ENCODE measurements at places on chromosomes 5 and 9.

- DNase-seq: no peak
These were observed 215.6 kb downstream of the SYK start for GRCh38 chr9:91017245-91017644.

DNA sequence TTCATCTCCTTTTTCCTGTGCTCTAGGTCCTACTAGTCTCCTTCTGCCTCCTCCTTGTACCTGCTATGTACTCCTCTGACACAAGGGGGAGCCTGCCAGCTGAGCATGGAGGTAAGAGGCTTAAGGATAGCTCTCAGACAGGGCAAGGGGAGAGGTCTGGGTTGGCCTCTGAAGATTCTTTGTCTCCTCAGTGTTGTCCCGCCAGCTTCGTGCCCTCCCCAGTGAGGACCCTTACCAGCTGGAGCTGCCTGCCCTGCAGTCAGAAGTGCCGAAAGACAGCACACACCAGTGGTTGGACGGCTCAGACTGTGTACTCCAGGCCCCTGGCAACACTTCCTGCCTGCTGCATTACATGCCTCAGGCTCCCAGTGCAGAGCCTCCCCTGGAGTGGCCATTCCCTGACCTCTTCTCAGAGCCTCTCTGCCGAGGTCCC, 3.8 kb downstream of the CREB3 start:
- DNase-seq: peak; percentile 54

GRCh38 chr9:32344551-32345182, 39.8 kb upstream of the ACO1 start:
- DNase-seq: no peak

DNA sequence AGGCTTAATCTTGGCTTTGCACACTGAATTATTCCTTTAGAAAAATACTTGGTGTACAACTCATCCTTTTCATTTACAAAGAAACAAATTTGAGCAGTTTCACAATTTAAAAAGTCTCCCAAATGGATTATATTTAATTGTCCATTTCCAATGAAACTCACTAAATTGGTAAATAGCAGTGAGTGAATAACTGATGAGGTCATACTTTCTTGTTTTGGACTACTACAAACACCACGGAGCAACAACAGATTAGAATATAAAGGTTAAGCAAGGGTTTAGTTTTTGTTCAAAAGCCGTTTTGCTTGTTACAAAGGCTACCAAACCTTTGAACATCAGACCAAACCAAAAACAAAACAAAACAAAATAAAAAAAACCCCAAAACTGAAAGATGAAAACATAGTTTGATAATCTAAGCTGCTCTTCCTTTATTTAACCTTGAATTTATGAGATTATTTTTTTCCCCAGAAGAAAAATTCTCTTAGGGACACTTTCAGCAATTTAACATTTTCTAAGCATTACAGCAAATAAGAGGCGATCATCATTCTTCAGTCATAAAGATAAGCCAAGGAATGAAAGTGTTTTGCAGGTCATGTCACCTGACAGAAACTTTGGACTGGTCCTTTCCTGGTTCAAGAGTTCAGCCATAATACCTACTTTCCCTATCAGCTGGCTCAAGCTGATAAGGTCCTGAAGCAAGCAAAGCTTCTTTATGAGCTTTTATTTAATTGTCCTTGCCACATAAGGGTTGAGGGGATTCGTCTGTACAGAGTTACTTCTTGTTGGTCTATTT, 99.7 kb upstream of the CDKN2B start:
- no peak for DNase-seq

GRCh38 chr9:101073122-101073521, 44.6 kb downstream of the PLPPR1 start:
- no peak for DNase-seq

DNA sequence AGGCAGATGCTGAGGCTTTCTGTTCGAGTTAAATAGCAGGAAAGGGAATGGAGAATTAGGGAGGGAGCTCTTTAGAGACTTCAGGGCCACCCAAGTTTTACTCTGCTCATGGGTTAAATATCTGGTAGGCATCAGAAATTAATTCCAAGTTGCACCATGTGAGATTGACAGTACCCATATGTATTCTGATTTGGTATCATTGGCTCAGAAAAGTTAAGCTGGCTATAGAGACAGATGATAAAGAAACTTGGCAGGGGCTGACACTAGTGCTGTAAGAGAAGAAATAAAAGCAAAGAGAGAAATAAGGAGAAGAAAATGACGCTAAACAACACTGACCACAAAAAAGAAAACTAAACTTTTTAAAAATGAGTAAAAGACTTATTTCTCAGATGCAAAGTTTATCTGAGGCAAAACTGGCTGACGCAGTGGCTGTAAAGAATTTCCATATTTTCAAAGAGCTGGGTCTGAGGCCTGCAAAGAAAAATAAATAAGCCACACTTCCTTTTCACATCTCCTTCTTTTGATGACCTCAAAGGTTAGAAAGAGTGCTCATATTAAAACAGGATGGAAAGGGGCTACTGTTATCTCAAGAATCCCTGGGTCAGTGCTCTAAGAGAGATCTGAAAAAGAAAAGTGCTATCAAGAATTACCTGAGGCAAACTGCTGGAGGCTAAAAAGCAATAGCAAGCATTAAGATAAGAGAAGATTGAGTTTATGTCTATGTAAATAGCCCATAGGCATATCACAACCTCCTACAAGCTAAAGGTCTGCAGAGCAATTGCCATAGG, 399.0 kb upstream of the MEF2C start:
- no peak for DNase-seq

DNA sequence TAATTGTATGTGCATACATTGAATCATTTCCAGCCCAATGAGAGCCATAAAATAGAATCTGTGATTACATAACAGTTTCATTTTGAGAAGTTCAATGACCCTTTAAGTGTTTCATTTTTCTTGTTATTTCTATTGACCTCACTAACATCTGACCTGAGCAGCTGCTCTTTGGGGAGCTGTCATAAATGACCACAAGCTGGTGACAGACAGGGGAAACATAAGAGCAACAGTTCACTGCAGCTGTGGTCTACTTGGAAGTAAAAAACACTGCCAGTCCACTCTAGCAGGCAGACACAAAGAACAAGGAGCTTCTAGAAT, 265.4 kb downstream of the DTWD2 start:
- DNase-seq: no peak

DNA sequence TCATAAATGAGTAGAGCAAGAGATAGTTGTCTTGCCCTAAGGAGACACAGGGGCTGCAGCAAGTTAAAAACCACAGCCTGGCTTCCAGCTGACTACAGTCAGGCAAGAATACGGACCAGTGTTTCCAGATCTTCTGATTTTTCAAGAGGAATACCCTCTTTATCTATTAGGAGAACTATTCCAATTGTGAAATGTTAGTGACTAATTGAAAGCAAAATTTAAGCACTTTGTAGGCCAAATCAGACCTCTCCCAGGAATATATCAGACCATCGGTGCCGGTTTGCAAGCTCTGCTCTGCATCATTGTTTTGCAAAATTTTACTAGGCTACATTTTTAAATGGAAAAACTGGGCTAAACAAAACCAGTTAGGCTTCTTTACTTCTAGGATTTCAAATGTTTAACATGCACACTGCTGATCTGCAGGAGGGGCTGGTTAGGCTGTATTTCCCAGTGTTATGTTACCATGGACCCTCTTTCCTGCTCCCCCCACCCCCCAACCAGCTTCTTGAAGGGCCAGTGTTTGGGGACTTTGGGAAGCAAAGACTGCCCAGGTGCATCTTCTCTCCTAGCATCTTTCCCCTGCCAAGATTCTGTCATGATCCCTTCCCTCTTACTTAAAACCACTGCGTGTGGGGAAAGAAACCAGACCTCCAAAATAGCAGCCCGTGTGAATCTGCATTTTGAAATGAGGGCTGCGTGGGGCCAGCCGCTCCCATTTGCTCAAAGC, 1.1 kb upstream of the ARSI start:
- no peak for DNase-seq

DNA sequence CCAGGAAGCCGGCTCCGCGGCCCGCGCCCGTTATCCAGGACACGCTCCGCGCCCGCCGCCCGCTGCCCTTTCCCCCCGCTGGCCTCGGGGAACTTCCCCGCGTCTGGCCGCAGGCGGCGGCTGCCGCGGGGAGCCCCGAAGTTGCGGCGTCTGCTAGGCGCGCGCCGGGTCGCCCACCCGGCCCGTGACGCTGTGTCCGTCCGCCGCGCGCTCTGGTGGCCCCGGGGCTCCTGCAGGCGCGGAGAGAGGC, 621 bp upstream of the GCNT4 start:
- peak; percentile 45 for DNase-seq

DNA sequence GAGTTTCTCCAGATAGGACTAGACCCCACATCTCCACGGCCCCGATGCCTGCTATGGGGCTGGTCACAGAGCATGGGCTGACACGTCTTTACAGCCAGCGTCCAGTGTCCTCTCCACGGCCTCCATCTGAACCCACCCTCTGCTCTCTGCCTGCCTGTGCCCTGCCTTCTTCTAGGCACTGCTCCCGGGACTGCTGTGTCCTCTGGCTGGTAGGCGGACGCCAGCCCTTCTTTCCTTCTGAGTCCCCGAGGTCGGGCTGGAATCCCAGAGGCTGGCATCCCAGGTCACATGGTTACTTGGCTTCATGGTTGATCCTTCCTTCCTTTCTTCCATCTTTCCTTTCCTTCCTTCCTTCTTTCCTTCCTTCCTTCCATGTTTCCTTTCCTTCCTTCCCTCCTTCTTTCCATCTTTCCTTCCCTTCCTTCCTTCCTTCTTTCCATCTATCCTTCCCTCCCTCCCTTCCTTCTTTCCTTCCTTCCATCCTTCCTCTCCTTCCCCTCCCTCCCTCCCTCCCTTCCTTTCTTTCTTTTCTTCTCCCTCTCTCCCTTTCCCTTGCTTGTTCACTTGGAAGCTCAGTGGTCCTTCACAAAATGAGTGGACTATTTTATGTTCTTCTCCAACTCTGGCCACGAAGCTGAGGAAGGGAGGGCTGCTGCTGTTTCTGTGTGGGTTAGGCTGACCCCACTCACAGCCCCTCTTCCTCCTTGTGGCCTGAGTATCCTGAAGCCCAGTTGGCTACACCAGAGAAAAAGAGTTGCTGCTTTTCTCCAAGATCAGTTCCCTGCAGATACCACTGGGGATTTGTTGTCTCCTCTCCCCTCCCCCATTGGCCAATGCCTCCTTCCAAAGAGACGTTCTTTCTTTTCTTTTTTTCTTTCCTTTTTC, 66.8 kb upstream of the NEURL1B start:
- no peak for DNase-seq

DNA sequence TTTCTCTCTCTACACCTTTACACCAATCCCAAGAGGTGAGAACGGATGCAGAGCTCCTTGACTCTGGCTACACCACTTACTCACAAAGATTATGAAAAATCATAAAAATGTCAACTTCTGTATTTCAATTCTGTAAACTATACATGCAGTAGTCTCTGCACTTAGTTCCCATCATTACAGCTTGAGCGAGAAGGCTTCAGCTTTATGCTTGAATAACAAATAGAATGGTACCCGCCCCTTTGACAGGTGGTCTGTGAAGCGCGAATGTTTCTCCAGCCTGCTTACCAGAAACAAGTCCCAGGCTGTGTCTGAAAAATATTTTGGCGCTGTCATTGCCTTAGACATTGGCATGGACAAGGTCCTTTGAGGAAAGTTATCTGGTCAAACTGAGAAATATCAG, 562.4 kb upstream of the CLINT1 start:
- DNase-seq: no peak

GRCh38 chr9:4936823-4937222, 48.2 kb upstream of the JAK2 start:
- no peak for DNase-seq

DNA sequence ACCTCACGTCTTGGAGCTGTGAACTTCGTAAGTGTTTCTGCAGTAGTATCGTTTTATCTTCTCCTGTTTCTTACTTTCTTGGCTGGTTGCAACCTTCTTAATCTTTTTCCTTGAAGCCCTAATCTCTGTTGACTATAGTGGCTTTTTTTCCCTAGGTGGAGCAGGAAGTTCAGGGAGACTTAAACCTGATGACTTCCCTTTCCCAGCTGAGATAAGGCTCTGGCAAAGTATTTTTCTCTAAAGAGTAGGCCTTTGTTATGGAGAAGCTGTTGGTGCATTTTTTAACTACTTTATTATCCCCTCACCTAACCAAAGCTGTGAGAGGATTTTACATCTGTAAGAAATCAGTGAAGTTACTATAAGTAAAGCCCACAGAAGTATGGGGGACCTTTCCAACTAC, 723.1 kb upstream of the RIOK2 start:
- no peak for DNase-seq

DNA sequence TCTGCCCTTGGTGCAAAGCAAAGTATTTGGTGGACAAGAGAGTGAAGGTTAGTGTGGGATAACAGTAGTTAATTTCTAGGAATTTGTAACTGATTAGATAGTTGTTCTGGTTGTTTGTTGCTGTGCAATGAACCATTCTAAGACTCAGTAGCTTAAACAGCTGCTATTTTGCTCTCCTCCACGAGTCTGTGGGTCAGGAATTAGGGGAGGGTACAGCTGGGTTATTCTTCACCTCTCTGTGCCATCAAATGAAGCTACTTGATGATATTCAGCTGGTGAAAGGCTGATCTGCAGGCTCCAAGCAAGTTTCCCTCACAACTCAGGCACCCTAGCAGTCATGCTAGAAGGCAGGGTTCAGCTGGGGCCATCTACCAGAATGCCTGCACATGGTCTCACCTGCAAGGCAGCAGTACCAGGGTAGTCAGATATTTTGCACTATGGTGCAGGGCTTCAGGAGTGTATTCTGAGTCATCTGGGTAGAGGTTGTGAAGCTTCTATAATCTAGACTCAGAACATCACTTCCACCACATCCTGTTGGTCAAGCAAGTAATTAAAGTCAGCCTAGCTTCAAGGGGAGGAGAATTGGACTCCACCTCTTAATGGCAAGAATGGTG, 159.5 kb upstream of the SLC28A3 start:
- no peak for DNase-seq

- no peak for DNase-seq
These were observed 37.5 kb downstream of the ZCCHC7 start for GRCh38 chr9:37157726-37158377.

DNA sequence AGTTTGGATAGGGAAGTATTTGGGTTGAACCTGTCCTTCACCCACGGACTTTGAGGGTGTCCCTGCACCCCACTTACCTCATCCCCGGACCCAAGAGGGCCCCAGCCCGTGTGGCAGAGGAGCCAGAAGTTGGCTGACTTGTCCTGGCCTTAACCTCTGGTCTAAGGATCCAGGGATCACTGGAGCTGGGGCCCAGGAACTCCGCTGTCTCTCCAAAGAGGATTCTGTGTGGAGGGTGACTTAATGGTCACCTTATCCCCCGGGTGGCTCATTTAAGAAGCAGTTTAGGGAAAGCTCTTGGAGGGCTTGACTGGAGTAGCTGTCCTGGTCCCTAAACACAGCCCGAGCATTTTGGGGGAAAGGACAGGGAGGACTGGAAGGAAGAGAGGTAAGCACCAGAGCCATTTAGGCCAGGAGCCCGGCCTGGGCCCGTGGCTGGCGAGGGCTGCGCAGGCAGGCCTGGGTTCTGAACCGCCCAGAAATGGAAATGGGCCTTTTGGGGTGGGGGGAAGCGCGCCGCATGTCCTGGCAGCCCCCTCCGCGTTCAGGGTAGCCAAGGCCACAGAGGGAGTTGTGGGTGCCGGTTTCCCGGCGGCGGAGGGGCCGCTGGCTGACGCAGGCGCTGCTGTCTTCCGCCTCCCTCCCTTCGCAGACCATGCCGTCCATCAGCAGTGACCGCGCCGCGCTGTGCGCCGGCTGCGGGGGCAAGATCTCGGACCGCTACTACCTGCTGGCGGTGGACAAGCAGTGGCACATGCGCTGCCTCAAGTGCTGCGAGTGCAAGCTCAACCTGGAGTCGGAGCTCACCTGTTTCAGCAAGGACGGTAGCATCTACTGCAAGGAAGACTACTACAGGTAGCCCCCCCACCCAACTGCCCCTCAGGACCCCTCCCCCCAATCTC, 2.0 kb downstream of the LHX2 start:
- DNase-seq: no peak

All from T-helper 2 cell (primary cell).